ENCODE measurements at places on chromosomes 12 and 14. TPM values are rescaled to one million over a fixed set of nuclear protein-coding genes. Genes with fewer than 3 reads are reported as not detected.

DNA sequence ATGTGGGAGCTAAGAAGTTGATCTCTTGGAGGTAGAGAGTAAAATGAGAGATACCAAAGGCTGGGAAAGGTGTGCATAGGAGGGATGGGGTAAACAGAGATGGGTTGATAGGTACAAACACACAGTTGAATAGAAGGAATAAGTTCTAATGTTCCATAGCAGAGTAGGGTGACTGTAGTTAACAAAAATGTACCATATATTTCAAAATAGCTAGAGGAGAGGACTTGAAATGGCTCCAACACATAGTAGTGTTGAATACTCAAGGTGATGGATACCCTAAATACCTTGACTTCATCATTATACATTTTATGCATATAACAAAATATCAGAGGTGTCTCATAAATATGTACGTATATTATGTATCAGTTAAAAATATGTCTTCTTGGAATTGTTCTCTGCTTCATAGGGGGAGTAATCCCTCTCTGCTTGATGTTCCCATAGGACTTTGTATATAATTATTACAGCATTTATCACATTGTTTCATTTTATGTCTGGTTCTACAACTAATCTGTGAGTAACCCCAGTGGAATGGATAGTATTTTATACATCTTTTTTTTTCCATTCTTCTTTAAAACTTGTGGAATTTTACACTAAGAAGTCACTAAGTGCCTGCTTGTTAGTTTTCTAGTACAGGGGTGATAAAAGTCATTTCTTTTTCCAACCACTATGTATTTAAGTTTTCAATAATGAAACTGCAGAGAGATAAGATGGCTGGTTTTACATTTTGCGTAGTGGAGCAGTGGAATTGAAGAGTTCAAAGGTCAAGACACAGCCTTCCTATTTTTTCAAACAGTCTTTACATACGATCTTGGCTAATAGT, 1940.0 kb upstream of the SEL1L start:
- peak; percentile 2 for DNase-seq

DNA sequence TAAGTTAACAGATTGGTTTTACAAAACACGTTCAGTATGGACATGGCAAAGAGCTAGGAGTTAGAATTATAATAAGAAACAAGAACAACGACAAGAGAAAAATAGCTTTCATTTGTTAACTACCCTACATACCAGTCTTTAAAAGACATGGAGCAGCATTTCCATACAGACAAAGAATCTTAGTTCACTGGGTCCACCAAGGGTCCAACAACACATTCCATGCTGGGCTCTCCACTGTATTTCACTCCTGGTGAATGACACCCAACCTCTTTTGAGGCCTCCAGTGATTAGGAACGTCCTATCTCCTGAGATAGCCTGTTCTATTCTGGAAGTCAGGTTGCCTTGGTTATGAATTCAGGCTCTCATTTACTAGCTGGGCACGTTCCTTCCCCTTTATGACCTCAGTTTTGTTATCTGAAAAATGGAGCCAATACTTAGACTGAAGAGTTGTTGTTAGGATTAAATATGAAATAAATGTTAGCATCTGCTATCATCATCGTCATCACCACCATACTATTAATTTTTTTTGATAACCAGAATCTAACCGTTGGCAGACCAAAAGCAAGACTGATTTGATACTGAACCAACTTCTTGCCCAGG, 37.7 kb downstream of the C12orf75 start:
- DNase-seq = no peak

DNA sequence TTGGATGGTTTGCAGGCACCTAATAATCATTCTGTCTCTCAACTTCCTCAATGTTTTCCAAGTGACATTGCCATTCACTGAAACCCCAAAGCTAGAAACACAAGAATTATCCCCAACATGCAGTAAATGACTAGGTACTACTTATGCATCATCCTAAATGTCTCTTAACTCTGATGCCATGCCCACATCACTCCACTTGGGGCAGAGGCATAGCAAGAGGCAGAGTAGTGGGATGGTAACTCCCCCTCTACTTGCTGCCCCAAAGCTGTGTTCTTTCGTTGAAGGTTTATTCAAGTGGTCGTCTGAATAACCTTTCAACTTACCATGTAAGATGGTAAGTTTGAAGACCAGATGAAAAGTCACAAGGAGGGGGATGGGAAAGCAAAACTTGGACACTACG, 77.9 kb upstream of the SOX5 start:
- no peak for DNase-seq

DNA sequence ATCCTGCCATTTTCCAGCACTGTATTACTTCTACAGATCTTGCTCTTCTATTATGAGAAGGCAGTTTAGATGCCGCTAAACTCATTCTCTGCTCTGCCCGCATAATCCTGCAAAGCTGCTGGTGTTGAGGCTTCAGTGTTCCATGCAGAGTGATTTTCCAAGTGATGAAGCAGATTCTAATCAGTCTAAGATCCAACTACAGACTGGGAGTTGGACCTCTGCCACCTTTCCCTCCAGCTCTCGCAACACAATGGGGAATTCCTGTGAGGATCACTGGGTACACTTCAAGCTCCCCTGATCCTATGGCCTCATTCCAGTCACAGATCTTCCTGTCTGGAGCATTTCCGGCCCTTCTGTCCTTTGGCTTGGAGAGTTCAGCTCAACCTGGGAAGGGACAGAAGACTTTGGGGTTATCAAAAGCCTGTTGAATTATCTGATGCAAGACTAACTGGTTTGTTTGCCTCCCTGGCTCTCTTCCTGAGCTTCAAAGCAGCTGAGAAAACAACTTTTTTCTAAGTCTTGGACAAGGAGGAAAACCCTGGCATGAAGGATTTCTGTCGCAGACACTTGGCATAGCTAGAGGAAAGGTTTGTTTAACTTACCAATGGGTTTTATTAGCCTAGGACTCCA, 333.9 kb downstream of the ZFP36L1 start:
- DNase-seq = peak; percentile 70

GRCh38 chr14:101175731-101176534, 272.4 kb upstream of the RTL1 start:
- no peak for DNase-seq

DNA sequence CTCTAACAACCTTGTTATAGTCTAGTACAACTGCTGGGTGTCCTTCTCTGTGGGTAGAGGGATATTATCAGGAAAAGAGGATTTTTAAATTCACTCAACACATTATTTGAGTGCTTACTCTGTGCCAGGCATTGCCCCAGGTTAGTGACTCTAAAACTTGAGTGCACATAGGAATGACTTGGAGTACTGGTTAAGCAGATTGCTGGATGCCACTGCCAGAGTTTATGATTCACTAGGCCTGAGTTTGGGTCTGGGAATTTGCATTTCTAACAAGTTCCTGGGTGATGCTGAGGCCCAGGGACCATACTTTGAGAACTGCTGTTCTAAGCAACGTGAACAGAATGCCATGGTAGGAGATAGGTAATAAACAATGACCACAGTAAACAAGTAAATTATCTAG, 96.6 kb downstream of the CFAP54 start:
- DNase-seq = no peak

DNA sequence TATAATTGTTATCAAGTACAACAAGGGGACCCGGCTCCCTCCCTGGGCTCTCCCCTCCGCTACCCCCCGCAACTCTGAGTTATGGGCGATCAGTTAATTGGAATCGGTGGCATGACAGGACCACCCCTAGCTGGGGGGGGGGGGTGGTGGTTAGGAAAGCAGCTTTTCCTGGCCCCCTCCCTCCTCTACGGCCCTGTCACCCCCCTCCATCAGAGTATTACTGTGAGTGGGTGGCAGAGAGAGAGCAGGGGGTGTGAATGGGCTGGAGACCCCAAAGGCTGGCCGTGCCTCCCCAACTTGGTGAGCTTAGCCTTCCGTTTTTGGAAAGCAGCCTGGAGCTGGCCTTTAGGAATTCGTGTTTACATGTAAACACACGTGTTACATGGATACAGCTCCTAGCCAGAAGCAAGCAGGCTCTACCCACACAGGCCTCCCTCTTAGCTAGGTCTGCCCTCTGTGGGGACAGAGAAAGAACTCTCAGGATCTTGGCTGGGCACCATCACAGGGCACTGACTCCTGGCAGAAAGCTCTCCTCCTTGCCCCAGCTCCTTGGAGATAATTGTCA, 1.1 kb upstream of the HOXC4 start:
- peak; percentile 79 for DNase-seq

- DNase-seq = no peak
Measured at GRCh38 chr12:103144278-103144677, 186.8 kb downstream of the ASCL1 start.

DNA sequence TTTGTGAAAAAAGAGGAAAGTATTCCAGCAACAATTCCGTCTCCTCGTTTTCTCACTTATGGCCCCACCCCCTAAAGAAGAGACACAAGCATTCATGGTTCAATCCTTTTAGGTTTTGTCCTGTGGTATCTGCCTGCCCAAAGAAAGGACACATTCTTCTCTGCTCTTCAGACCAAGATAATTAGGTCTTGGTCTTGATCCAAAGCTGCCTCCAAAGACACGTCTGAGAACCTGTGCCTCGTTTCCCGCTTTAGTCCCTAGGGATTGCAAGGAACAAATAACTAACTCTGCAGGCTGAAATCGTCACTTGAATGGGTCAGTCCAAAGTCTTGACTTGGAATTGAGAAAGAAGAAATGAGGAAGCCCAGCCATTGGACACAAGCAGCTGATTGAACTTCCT, 202.7 kb upstream of the FAR2 start:
- no peak for DNase-seq

DNA sequence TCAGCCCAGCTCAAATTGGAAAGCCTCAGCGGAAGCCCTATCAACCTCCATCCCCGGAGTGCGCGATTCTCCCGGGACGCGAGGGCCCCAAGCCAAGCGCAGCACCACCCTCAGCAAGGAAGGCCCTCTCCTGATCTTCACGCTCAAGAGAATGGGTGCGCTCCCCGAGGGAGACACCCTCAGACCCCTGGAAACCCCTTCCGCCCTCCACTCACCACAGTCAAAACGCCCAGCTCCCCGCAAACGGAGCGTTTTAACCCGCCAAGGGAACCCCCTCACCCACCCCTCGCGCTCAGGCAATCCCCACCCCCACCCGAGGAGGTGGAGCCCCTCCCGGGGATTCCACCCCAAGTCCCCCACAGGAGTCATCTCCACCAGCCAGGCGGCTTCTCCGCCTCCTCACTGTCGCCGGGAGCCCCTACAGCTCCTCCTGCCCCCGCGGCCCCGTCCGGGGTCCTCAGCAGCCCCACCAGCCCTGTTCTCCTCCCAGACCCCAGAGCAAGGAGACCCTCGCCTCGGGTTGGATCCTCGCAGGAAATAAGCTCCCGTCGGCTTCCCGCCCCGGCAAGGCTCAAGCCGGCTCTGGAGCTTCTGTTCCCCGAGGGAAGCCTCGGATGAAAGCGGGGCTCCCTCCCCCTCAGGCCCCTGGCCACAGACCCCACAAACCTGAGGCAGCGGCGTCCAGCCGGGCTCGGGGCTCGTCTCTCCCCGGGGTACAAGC, 507 bp downstream of the BAZ2A start:
- no peak for DNase-seq

DNA sequence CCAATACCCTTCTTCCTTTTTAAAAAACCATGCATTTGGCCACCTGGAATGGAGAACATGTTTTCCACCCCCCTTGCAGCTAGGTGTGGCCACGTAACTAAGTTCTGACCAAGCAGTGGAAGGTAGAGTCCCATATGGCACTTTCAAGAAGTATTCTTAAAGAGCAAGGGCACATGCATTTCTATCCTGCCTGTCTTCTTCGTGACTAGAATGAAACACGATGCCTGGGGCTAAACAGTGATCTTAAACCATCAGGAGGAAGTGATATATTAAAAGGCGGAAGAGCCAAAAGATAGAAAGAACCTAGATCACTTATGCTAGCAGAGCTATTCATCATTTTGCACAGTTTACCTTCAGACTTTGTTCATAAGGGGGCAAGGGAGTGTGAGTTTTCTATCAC, 16.0 kb upstream of the DDX11 start:
- DNase-seq = no peak

DNA sequence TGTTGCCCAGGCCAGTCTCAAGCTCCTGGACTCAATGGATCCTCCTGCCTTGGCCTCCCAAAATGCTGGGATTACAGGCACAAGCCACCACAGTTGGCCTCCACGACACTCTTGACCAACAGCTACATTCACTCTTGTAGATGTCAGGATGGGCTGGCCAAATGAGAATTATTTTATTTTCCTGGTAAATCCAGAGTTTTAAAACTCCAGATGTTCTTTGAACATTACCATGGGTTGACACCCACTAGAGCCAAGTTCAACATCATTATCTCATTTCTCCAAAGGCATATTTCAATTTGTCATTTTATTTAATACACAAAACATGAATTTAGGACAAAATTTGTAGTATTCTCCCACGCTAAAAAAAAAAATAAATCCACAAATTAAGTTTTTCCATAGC, 56.5 kb upstream of the FOXN3 start:
- DNase-seq = no peak

DNA sequence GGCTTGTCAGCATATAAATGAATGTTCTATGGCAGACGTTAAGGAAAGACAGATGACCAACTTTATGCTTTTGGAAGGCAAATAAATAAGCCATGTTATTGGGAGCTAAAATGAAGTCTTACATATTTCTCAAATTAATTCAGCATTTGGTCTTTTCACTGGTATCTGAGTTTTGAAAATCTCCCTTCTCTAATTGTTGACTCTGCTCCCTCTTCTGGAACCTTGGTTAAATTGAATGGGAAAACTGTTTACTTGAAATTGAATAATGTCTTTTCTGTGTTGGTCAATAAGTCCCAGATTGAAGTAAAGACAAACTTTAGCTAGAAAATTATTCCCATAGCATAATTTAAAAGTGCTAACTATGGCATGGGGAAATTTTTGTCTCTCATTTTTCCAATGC, 38.7 kb downstream of the LGR5 start:
- DNase-seq = no peak

GRCh38 chr12:76836633-76837032, 42.2 kb downstream of the CSRP2 start:
- no peak for DNase-seq

DNA sequence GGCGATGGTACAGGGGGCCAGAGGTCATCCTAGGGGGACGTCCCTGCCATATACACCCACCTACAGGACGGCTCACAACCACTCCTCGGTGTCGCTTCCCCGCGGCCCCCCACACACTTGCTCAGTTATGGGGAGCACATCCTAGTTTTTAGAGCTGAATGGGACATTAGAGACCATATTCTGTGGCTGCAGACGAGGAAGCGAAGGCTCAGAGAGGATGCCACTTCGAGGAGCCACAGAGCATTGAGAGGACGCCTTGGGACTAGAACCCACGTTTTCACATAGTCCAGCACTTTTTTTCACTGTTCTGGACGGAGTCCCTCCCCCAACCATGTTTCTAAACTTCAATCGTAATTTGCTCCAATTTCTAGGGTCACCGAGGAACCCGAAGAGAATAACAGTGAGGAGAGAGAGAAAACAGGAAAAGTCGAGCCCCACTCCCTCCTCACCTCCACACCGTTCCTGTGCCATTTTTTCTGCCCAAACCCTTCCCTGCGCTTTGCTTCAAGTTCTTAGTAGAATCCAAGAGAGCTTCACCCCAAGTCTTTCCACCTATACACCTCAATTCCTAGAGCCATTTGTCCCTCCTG, 641 bp upstream of the ASCL1 start:
- DNase-seq = no peak

Gene RFX4
- not detected for polyA plus RNA-seq

Gene SIX1
- polyA plus RNA-seq = 0.81 TPM

Gene KRT77
- polyA plus RNA-seq = not detected

Gene WDR89
- 23.4 TPM for polyA plus RNA-seq

Gene OR6J1
- 0.30 TPM for polyA plus RNA-seq

Gene SDS
- 0.20 TPM for polyA plus RNA-seq

Gene WNT1
- polyA plus RNA-seq = not detected

Measured in right lung (tissue), 10 donors.